ENCODE measurements at places on chromosomes 16 and 17.
A peak's percentile ranks its signal among the peaks of the same experiment; 100 is the strongest.

DNA sequence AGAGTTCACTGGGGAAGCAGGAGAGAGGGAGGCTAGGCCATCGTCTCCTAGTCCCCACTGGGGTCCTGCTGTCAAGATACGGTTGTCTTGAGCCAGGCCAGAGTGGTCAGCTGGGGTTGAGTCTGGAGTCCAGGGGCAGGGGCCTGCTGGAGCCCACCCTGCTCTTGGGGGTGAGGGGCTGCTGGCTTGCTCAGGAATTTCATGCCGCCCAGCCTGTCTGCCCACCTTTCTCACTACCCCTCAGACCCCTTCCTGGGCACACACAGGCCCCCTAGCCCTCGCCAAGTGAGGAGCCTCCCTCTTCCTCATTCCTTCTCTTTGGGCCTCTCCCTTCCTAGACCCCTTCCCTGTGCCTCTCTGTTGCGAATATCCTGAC is 1.3 kb downstream of the TRAF7 start:
- no peak for DNase-seq

DNA sequence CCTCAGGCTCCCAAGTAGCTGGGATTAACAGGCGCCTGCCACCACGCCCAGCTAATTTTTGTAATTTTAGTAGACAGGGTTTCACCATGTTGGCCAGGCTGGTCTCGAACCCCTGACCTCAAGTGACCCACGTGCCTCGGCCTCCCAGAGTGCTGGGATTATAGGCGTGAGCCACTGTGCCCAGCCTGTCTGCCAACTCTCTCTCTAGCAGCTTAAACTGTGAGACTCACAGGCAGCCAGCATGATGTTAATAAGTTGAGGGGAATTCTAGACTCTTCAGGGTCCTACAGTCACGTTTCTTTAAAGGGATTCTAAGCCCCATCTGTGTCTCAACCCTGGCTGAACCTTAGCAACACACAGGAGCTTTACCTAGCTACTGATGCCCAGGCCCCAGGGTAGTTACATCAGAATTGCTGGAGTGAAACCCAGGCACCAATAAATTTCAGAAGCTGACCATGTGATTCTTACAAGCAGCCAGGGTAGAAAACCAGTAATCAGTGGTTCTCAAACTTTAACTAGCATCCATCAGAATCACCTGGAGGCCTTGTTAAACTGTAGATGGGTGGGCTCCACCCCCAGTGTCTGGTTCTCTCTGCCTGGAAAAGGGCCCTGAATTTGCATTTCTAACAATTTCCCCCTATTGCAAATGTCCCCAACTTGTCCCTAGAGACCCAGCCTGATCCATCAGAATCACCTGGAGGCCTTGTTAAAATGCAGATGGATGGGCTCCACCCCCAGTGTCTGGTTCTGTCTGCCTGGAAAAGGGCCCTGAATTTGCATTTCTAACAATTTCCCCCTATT is 30.7 kb downstream of the GPRC5B start:
- DNase-seq: no peak

GRCh38 chr17:30291543-30292285 is at the start of gene BLMH:
BLMH (minus strand) TSS chr17:30291944; CDS start chr17:30291819, 125 bp downstream.
- DNase-seq: peak; percentile 74

DNA sequence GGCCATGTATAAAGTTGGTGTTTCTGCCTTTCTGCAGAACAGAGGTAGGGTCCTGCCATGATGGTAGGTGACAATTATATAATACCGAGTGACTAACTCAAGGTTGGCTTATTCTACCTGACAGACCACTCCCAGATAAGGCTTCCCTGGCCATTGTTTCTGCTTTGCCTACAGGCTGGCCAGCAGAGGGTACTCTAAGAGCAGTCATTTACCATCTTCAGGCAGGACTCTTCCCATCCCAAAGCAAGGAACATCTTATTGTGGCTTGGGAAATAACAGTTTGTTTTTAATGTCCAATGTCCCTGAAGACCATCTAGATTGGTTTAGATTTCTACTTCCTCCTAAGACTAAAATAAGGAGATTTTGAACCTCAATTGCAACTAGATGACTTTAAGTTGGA is 74.1 kb downstream of the SNX11 start:
- peak; percentile 54 for DNase-seq

- no peak for DNase-seq
These were observed 169.1 kb downstream of the XYLT1 start for GRCh38 chr16:17301593-17302135.

GRCh38 chr16:89135166-89135565 is 36.4 kb upstream of the CDH15 start:
- DNase-seq: no peak

DNA sequence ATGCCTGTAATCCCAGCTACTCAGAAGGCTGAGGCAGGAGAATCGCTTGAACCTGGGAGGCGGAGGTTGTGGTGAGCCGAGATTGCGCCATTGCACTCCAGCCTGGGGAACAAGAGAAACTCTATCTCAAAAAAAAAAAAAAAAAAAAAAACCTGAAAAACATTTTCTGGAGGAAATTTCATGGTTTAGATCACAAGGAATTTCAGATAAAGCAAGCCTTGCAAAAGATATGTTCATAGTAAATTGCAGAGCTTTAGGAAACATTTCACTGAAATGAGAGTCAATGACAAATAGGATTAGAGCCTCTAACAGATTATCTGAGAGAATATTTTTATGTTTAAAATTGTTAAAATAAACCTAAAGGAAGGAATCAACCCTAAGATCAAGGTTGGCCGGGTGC is 3.2 kb downstream of the TAF15 start:
- DNase-seq: no peak

DNA sequence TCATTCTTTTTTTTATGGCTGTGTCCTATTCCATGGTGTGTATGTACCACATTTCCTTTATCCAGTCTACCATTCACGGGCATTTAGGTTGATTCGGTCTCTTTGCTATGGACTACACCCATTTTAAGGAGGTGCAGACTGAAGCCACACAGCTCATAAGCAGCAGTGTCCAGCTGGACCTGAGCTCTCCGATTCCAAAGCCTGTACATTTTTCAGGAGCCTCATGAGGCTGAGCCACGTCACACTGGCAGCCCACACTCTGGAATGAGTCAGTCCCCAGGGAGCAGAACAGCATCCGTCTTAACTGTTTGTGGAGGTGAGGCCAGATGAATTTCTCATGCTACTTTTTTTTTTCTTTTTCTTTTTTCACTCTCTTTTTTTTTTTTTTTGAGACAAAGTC is 116.1 kb downstream of the C16orf95 start:
- DNase-seq: peak; percentile 98

GRCh38 chr17:28738680-28739384 is 5.0 kb upstream of the TRAF4 start:
- DNase-seq: no peak

DNA sequence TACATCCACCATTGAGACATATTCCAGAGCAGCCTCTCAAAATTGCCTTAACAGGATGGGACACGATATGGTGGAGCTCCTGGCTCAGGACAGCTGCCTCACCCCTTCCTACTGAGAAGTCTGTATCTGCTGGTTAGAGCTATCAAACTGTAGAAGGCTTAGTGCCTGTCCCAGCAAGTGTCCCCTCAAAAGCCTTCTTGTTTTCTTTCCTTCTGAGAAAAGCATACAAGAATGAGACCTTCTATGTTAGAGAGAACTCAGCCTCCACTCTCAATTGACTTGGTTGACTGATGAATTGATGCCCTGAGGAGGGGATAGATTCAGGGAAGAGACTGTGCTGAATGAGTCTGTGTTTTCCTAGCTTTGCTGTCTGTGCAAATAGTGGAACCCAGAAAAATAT is 2020.9 kb downstream of the TP53TG3F start:
- no peak for DNase-seq

DNA sequence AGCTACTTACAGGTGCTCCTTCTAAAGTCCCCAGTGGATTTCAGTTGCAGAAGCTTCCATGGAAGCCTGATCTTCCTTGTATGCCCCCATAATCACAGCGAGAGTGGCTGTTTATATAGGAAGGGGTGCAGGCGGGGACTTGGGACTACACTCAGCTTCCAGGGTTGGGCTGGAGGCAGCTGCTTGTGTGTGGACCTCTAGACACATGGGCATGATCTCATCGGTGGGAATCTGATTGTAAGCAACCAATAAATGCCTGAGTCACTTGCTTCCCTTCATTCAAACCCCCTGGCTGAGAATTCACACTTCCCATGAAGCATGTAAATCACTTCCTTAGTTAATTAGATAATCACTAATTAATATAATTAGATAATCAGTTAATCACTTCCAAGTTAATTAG is 1.0 kb upstream of the KRT20 start:
- peak; percentile 1 for DNase-seq

- peak; percentile 34 for DNase-seq
These were observed at the start of gene SLFN13 for GRCh38 chr17:35448214-35448898. SLFN13 (minus strand) TSS chr17:35448766; CDS start chr17:35445680, 3,086 bp downstream.

DNA sequence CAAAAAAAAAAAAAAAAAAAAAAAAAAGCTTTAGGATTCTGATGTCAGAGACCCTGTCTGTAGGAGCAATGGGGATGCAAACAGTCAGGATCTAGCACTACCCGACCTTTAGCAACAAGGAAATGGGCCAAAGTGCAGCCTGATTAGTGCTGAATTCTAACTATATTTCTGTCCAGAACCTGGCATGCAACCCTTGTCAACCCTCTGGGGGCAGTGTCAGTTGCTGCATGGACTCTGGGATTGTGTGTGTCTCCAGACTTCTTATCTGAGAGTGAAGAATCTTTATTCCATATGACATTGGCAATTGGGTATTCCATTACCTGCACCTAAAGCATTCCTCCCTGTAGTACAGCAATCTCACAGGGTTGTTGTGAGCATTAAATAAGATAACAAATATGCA is 120.3 kb upstream of the CRHR1 start:
- no peak for DNase-seq

DNA sequence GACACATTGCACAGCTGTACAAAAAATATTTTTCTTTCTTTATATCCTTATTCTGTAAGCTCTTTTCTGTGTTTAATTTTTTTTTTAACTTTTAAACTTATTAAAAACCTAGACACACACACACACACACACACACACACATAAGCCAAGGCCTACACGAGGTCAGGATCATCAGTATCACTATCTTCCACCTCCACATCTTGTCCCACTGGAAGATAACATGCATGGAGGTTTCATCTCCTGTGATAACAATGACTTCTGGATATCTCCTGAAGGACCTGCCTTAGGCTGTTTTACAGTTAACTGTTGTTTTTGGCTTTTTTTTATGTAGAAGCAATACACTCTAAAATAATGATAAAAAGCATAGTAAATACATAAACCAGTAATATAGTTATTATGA is 71.2 kb downstream of the TNRC6C start:
- no peak for DNase-seq

GRCh38 chr16:55275869-55276268 is 48.1 kb upstream of the IRX6 start:
- DNase-seq: no peak

DNA sequence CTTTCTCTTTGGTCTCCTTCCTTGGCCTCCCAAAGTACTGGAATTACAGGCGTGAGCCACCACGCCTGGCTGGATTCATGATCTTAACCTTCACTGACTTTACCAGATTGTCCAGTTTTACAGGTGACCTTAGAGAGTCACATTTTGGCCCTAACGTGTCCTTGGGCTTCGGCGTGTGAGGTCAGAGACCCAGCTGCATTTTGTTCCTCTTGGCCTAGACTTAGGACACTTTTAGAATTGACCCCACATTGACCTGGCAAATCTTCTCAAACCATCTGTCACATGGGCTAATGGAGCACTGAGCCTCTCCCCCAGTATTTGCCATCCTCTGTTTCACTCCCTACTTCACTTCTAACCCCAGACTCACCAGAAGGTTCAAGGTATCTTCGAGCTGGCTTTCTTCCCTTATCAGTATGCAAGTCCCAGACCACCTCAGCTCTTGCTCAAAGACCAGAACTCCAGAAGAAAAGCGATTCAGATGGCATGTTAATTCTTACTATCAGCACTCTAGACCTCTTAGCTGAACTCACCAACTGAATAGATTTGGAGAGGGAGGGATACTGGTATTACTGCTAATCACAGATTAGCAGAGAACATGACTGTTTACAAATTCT is 1.7 kb upstream of the CYTH1 start:
- DNase-seq: no peak

GRCh38 chr16:24645739-24646645 is 83.5 kb upstream of the TNRC6A start:
- peak; percentile 99 for DNase-seq

GRCh38 chr16:4212934-4213296 is 29.0 kb downstream of the SRL start:
- DNase-seq: peak; percentile 78

DNA sequence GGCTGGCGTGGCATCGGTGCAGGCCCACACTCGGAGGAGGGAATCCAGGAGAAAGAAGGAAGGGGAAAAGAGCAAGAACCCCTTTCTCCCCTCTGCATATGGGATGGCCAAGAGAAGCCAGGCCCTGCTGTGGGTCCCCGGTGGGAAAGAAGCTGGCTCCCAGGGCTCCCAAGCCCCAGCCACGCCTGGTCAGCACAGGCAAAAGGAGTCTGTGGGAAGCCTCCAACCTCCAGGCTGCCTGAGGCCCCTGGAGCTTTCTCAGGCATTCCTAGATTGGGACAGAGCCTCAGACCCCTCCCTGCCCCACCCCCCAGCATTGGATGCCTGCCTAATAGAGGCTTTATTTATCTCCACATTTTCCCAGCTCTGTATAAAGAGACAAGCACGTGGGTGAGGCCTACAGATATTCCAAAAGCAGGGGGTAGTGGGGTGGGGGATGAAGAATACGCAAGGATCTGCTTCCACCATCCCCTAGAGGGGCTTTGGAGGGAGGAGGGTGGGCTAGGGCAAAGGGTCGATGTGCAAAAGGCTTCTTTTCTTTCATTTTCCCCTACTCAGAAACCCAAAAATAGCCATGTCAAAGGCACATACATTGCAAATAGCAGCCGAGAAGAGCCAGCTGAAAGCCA is 56.4 kb downstream of the MPRIP start:
- no peak for DNase-seq

DNA sequence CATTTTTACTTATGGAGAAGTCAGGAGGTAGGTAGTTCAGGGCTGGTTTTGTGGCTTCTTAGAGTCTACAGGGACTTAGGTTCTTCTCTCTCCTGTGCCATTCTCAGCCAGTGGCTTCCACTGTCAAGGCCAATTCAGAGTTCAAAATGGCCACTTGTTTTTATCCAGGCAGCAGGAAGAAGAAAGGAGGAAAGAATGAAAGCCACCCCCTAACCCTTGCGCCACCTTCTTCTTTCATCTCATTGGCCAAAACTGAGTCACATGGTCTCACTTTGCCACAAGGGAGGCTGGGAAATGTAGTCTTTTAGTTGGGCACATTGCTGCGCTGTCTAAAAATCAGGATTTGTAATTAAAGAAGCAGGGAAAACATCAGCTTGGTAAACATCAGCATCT is 60.8 kb upstream of the MED9 start:
- peak; percentile 69 for DNase-seq

- no peak for DNase-seq
These were observed 2.1 kb downstream of the ESRP2 start for GRCh38 chr16:68233835-68234187.

Data from HCEC 1CT (cell line).